Camera-type eye (tissue), 1 donor: ENCODE measurements at places on chromosomes 6 and 20. TPM values are rescaled to one million over a fixed set of nuclear protein-coding genes. Genes with fewer than 3 reads are reported as not detected.

The NEURL2 gene
- total RNA-seq, result 12.8 TPM

The TFEB gene
- 9.2 TPM for total RNA-seq

The CCN5 gene
- total RNA-seq, result not detected

The APOM gene
- 1.0 TPM for total RNA-seq

The ZNF391 gene
- 4.6 TPM for total RNA-seq

The LAMP5 gene
- 34.1 TPM for total RNA-seq

The ADGB gene
- total RNA-seq, result 3.1 TPM

The MRPL14 gene
- total RNA-seq, result 33.7 TPM

The MRAP2 gene
- total RNA-seq, result 5.9 TPM

The MCM9 gene
- 28.5 TPM for total RNA-seq

The UBD gene
- total RNA-seq, result not detected

The CITED2 gene
- 136 TPM for total RNA-seq

The SDC4 gene
- total RNA-seq, result 42.4 TPM

The LY6G6C gene
- not detected for total RNA-seq

The NHLRC1 gene
- total RNA-seq, result 2.8 TPM

The IL17A gene
- not detected for total RNA-seq

The EEF1A2 gene
- 87.6 TPM for total RNA-seq

The TRMT6 gene
- 9.1 TPM for total RNA-seq

The CRIP3 gene
- not detected for total RNA-seq

The MUC22 gene
- total RNA-seq, result 0.11 TPM

The ESR1 gene
- total RNA-seq, result 0.60 TPM

The PRDM13 gene
- 16.6 TPM for total RNA-seq

The SLC17A1 gene
- not detected for total RNA-seq

The MMP24 gene
- total RNA-seq, result 15.1 TPM

The DNAH8 gene
- 0.27 TPM for total RNA-seq

The THBS2 gene
- total RNA-seq, result 132 TPM

The SCGN gene
- total RNA-seq, result 0.82 TPM

The RBPJL gene
- not detected for total RNA-seq

The VNN1 gene
- total RNA-seq, result 0.82 TPM

The UBE3D gene
- 25.6 TPM for total RNA-seq

The SIRPB2 gene
- total RNA-seq, result 1.2 TPM

The CD93 gene
- 47.2 TPM for total RNA-seq

The ATG5 gene
- 58.9 TPM for total RNA-seq

The SLC22A23 gene
- total RNA-seq, result 27.3 TPM

The GABRR1 gene
- total RNA-seq, result 4.6 TPM

The TXLNB gene
- 13.7 TPM for total RNA-seq

The PRRT1 gene
- total RNA-seq, result 1.6 TPM

The TSHZ2 gene
- total RNA-seq, result 14.7 TPM

The ZNF165 gene
- 0.82 TPM for total RNA-seq

The PHACTR1 gene
- 21.8 TPM for total RNA-seq

The AVP gene
- total RNA-seq, result not detected

The SAPCD1 gene
- total RNA-seq, result 3.8 TPM

The SERPINB1 gene
- 25.7 TPM for total RNA-seq

The CLPSL2 gene
- total RNA-seq, result not detected

The KCNK16 gene
- total RNA-seq, result not detected

The MOXD1 gene
- total RNA-seq, result 16.7 TPM

The SLC2A10 gene
- 24.9 TPM for total RNA-seq

The LRRC73 gene
- total RNA-seq, result 0.99 TPM

The MEP1A gene
- total RNA-seq, result not detected

The SLC35D3 gene
- 4.9 TPM for total RNA-seq

The BPIFB2 gene
- not detected for total RNA-seq

The WFDC5 gene
- total RNA-seq, result not detected

The PTCRA gene
- not detected for total RNA-seq

The MPC1 gene
- 41.2 TPM for total RNA-seq

The CRYBG1 gene
- 5.7 TPM for total RNA-seq

The SLC17A2 gene
- total RNA-seq, result not detected

The DOK5 gene
- 16.9 TPM for total RNA-seq
